Fibroblast of villous mesenchyme (primary cell): ENCODE measurements at places on chromosomes 4 and X. TPM values are rescaled to one million over a fixed set of nuclear protein-coding genes. Genes with fewer than 3 reads are reported as not detected.

Gene FAM9B
- total RNA-seq: not detected in 2 replicates

GRCh38 chr4:73613130-73613529, 7.1 kb downstream of the RASSF6 start:
- no peak for DNase-seq

GRCh38 chr4:101155945-101156344, 191.4 kb downstream of the PPP3CA start:
- DNase-seq: no peak

GRCh38 chr4:140497747-140498636, at the start of gene MGAT4D:
TSS of gene MGAT4D (minus strand) at chr4:140498293. CDS start at chr4:140498222, 71 bp downstream.
- no peak for DNase-seq

GRCh38 chr4:139972305-139972704, 181.7 kb downstream of the MAML3 start:
- DNase-seq: no peak

GRCh38 chr4:164888096-164888715, 11.2 kb downstream of the APELA start:
- DNase-seq: no peak

Gene GPC4
- total RNA-seq: 0.86 and 2.3 TPM in 2 replicates

Gene PLK4
- 5.8 and 11.7 TPM in 2 replicates for total RNA-seq

- no peak for DNase-seq
These were observed 86.5 kb downstream of the ATG4A start for GRCh38 chrX:108178143-108178498.

Gene FMR1NB
- not detected in 2 replicates for total RNA-seq

DNA sequence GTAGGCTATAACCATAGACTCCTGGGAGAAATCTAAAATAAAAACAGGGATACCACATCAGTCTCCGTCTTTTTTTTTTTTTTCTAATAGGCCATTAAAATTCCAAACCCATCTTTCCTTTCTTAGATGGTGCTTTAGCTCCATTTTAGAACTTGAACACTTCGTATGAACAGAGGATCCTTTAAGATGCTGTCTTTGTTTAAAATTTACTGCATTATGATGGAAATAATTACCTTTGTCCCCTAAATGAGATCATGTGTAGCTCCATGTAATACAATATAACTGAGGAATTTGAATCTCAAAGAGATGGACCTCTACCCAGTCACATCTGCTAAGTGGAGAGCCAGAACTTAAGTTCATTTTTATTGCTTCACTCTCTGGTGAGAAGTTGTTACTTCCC, 47.9 kb downstream of the CEP135 start:
- DNase-seq: no peak

- no peak for DNase-seq
These were observed 4.4 kb upstream of the MSL3 start for GRCh38 chrX:11753668-11754067.

- no peak for DNase-seq
These were observed 73.9 kb downstream of the CXXC4 start for GRCh38 chr4:104420766-104421165.

Gene GSX2
- under 0.01 TPM in 1 of 2 replicates, not detected in the other for total RNA-seq

DNA sequence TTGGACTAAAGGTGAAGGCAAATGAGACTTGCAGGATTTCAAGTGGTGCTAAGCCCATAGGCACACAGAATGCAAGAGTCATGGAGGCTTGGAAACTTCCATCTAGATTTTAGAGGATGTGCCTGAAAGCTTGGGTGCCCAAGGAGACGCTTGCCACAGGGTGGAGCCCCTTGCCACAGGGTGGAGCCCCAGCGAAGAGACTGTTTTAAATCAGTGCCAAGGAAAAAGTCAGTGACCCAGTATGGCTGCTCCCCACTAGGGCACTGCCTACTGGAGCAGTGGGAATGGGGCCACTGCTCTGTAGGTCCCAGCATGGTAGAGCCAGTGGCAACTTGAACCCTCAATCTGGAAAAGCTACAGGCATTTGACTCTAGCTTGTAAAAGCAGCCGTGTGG, 794.2 kb upstream of the LCORL start:
- DNase-seq: no peak

- DNase-seq: no peak
These were observed 64.7 kb downstream of the LDB2 start for GRCh38 chr4:16833722-16834121.

- DNase-seq: no peak
These were observed 26.8 kb downstream of the COQ2 start for GRCh38 chr4:83257811-83258210.

DNA sequence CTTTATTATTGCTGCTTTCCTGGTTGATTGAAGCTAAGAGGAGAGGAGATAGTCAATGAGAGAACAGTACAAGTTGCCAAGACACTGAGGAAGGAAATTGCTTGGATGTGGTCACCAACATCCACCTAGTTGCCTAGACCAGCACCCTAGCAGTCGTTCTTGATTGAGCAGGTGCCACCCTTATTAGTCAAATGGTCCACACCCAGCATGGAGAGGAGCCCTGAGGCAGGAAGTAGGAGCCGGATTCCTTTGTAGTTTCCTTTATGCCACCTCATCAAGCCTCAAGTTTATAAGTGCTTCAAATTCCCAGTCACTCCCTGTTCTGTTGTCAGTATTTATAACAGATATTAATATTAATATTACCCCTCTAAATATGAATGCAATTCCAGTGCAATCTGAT, 19.1 kb downstream of the PAGE2 start:
- no peak for DNase-seq

DNA sequence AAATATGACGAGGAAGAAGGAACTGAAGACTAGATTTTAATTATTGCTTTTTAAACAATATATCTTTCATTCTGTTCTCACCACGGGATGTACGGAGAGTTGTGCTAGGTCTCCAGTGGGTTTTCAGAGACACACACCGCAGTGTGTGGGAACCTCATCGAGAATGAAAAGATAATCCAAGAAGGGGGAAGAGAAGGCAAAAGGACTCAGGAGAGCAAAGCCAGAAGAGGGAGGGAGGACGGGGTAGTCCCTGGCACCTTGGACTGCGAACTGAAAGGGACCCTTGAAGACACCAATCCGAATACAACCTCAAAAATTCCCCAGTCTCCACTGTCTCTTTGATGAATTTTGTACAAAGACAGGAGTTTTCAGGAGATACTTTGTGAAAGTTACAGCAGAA, 932 bp upstream of the LEF1 start:
- DNase-seq: no peak

DNA sequence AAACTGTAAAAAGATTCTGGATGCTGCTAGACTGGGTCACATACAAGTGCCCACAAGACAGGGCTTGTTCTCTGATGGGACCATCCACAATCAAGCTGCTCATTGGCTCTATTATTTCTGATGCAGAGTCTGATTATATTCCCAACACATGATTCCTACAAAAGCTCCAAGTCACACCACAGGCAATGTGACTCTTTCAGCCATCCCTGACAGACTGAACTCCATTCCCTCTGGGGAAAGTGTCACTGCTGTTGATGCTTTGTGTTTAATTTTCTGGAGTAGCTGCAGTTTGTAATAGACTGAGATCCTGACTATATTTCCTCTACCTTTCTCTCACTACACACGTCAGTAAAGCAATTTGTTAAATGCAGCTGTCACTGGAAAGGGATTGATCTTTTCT, 55.4 kb upstream of the BCLAF3 start:
- no peak for DNase-seq

Gene ARX
- not detected in 2 replicates for total RNA-seq

DNA sequence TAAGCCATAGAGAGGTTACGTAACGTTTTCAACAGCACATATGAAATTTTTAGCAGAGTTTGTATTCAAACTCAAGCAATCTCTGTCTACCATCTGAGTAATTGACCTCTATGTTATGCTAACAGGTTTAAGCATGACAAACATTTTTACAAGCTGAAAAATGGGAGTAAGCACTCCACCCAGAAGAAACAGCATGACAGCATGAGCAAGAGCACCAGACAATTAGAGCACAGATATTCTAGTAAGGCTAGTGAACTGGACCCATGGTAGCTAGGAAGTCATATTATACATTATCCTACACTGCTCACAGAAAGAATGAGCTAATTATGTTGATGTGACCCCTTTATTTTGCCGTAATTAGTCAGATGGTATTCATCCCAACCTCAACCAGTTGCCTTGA, 200.5 kb downstream of the PABPC4L start:
- DNase-seq: peak; percentile 28

- no peak for DNase-seq
These were observed 609.8 kb upstream of the GALNTL6 start for GRCh38 chr4:171203425-171203824.

GRCh38 chrX:115341421-115341820, 51.9 kb downstream of the LUZP4 start:
- DNase-seq: no peak

- DNase-seq: no peak
These were observed 326.4 kb upstream of the NOCT start for GRCh38 chr4:138689187-138689586.

DNA sequence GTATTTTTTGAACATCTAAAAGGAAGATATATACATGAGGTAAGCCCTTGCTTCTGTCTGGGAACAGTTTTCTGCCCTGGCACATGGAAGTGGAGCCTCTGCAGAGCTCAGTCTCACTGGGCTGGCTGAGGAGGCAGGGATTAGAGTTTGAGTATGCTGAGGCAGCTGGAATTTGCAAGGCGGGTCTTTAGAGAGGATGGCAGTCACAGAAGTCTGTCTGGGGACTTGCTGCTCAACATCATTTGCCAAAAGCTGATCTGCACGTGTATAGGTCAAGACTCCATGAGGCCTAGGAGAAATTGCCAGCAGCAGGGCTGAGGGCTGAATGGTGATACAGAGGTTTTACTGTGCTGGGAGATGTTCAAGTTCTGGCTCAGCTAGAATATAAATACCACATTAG, 163.6 kb upstream of the ANK2 start:
- DNase-seq: no peak

DNA sequence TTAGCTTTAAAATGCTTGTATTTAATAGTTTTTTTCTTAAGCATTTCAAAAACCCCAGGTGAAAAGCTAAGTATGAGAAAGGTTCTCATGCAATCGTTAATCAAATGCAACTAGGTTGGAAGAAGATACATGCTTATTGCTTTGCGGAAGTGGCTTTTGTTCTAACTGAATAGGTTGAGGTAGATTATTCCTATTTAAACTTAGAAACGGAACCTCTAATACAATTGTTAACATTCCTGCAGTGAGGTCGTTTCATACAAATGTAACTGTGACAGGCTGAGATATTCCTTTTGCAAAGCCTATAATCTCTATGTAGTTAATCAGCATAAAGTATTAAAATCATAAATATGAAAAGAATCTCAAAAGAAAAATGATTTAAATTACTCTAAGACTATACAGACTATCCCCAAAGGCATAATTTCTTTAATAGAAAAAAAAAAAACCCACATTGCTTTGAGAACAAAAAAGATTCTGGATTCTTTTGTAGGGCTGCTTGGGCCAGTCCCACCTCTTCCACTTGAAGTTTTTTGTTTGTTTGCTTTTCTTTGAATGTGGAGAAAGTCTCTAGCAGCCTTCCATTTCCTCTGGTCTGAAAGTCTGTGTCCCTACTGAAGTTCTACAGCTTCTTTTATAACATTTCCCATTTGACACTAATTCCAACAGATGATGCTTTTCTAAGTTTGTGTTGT, 25.6 kb upstream of the SORBS2 start:
- DNase-seq: no peak

DNA sequence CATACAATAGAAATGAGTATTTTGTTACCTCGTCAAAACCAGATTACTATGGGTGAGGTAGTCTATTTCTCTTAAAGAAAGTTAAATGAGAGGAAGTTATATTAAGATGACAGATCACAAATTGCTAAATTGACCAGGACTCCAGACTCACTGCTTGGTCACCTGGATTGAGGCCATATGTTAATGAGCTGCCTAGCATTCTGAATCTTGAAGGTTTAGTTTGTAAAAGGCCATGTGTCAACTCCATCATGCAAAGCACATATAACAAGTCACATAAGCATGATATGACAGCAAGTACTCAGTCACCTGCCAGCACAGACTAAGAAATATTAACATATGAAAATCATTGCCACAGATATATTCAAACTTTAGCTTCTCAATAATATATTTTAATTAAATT, 72.6 kb downstream of the EPHA5 start:
- no peak for DNase-seq

DNA sequence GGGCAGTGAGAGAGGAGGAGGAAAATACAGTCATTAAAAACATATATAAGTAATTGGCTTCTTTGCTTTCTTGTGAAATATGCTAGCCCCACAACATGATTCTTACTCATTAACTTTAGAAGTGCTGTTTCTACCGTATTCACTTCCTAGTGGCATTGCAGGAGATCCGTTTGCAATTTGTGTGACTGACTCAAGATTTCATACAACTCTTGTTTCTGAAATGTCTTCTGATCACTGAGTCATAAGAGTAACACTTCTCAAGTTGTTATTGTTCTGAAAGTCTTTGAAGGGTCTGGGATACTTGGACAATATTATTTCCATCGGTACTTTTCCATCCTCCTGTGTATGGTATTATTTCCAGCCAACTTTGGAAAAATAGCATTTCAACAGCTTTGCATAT, 310.8 kb downstream of the PACRGL start:
- DNase-seq: no peak

DNA sequence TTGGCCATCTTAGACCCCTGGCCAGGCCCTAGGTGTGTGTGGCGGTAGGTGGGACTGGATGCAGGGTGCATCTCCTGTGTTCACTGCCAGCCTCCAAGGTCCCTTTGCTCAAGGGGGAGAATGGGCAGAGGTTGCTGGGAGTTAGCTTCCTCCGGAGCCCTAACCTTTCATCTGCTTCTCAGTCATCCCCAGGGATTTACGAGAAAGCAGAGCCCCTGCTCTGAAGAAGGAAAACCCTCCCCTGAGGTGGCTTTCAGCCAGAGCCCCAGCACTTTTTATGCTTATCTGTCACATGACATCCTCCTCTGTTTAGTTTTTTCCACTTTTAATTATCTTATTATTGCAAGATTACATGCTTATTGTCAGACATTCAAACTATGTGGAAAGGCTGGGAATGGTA, 44.9 kb upstream of the DDX3X start:
- DNase-seq: no peak

- DNase-seq: peak; percentile 6
These were observed 249.3 kb upstream of the DIPK2B start for GRCh38 chrX:45449982-45450381.

DNA sequence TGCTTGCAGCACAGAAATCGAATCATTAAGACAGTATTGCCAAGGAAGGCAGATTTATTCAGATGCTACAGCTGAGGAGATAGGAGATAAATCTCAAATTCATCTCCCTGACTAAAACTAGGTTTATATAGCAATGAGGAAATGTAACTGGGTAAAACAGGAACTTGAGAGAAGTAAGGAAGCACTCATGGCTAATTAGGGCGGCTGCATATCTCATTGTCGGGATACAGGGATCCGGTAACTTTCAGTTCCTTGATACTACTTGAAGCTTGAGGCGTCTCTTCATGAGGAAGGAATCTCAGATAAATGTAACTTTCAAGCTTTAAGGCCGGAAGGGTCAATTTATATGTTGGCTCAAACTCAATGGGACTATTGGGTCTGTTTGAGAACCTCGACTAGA, 129.2 kb upstream of the WDR1 start:
- DNase-seq: no peak

- DNase-seq: peak; percentile 64
These were observed 808 bp downstream of the PRDM5 start for GRCh38 chr4:120921456-120922380.

DNA sequence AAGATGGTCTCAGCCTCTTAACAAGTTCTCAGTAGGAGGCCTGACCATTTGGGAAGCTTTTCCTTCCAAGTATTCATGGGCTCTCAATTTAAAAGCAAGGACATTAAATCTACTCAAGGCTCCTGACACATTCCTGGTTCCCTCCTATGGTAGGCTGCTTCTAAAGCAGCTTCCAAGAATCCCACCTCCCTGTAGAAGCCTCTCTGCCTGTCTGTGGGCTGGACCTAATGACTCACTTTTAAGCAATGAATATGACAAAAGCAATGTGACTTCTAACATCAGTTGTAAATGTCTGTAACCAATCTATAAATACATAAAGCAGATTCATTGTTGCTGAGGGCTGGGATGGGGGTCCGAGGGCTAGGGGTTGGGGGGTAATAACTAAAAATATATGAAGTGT, 99.5 kb upstream of the FAM9B start:
- peak; percentile 40 for DNase-seq
